ENCODE measurements at places on chromosomes 12 and 14.

- no peak for DNase-seq
Observed at GRCh38 chr14:92690171-92691011, 58.0 kb downstream of the LGMN start.

DNA sequence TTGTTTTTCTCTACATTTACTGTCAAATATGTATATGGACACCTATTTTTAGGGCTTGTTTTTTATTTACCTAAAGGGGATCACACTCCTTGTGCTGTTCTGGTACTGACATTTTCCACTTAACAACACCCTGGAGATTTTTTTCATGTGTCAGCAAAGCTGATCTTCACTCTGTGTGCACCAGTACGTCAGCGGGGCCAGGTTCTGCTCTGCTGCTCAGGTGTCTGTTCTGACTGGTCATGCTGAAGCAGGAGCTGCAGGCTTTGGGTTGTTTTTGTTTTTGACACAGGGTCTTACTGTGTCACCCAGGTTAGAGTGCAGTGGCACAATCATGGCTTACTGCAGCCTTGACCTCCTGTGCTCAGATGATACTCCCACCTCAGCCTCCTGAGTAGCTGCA lies 81.9 kb upstream of the CCND2 start:
- DNase-seq: no peak

DNA sequence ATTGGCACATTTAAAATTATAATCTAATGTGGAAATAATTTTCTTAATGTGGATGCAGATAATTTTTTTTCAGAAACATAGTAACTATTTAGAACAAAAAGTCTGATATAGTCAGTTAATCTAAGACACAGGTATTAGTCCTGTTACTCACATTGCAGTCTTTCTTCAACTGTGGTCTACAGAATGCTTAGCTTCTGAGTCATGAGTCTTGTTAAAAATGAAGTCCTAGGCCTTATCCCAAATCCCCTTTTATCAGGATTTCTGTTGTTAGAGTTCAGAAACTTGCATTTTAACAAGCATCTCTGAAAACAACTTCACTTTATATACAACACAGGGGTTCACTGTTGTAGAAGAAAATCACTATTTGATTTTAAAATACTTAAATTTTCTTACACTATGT lies 112.2 kb downstream of the SLC16A7 start:
- no peak for DNase-seq

DNA sequence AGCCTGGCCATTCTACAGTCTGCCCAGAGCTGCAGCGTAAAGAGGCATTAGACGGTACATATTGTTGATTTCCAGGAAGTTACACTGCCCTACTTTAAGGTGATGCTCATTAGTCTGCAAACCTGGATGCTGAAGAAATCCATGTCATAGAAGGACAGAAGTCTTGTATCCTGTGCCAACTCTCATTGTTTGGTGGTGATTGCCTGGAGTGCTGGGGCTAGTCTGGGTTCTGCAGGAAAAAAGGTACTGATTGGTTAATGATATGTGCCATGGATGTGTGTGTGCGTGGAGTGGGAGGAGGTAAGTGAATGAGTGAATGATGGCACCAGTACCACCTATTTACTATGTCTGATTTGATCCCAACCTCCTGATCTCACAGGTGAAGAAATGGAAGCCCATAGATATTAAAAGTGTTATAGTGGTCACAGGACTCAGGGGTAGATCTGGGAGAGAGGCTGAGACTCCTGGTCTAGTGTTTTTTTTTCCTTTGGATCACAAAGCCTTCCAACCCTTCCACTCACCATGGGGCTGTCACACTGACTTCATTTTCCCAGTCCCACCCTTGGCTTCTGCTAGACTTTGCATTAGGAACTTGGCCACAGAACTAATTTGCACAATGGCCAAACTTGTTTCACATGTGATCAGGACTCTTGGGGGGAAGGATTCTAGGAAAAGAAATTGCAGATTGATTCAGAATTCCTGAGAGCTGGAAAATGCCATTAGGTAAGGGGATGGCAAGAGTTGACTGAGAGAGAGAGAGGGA lies 96.1 kb downstream of the TMX1 start:
- no peak for DNase-seq

GRCh38 chr14:71243697-71244096 lies 336.4 kb downstream of the PCNX1 start:
- no peak for DNase-seq

DNA sequence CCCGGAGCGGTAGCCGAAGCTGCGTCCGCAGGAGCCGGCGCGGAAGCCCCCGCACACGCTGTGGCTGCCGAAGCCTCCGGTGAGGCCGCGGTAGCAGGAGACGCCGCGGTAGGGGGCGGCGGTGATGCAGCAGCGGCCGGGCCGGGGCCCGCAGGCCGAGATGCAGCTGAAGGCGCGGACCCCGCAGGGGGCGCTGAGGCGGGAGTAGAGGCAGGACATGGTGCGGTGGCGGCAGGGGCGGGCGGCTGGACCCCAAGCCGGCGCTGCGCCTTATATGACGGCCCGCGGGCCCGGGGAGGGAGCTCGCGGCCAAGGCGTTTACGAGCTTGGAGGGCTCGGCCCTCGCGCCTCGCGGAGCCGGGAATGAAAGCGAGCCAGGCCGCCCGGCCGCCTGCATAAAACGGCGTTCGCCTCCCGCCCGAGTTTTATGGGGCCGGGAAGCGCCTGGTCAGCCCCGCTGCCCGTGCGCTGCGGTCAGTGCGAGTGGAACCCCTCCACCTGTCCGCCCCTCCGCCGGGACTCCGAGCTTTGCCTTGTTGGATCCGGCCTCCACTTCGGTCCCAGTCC lies 16.0 kb upstream of the KRT86 start:
- no peak for DNase-seq

GRCh38 chr14:63300854-63301253 lies 17.9 kb downstream of the GPHB5 start:
- DNase-seq: no peak

GRCh38 chr14:38745861-38746260 lies 357.2 kb downstream of the SEC23A start:
- DNase-seq: no peak

DNA sequence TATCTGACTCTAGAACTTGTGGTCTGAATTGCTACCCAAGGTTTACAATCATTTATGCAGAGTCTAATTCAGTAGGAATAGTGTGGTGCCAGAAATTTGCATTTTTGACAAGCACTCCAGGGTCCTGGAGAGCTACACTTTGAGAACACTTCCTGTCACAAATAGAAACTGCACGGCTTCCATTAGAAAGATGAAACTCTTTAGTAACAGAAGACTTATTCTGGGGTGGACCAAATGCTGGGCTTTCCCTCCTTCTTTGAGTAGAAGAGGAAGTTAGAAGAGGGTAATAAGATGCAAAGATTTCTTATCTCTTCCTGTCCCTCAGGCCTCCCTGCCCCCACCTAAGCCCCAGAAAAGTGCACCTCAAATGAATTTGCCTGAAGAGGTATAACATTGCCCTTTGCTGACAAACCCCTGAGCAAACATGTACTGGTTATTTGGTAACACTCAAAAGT lies 28.4 kb downstream of the DGLUCY start:
- DNase-seq: no peak

DNA sequence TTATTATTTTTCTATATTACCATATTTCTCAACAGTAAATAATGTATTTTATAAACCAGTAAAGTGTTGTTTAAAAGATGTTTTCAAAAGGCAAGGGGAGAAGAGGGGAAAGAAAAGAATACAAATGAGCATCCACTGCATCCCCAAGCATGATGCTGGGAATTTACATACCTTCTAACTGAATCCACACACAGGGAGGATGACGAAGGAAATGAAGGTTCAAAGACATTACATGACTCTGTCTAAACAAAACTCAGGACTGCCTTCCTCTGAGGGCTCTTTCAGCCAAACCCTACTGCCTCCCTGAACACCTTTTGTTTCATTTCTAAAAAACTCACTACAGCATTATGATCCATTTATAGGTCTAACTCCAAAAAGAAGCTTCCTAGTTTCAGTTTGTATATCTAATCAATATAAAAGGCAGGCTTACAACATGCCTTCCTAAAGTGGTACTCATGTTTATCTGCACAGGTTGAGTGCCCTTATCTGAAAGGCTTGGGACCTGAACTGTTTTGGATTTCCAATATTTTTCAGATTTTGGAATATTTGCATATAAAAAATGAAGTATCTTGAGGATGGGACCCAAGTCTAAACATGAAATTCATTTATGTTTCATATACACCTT lies 30.3 kb downstream of the DICER1 start:
- no peak for DNase-seq

GRCh38 chr14:92456215-92457015 lies 57.2 kb upstream of the RIN3 start:
- no peak for DNase-seq

- no peak for DNase-seq
Observed at GRCh38 chr12:9619411-9620179, 11.9 kb upstream of the KLRB1 start.

GRCh38 chr12:95767703-95768102 lies 22.9 kb downstream of the NTN4 start:
- no peak for DNase-seq

DNA sequence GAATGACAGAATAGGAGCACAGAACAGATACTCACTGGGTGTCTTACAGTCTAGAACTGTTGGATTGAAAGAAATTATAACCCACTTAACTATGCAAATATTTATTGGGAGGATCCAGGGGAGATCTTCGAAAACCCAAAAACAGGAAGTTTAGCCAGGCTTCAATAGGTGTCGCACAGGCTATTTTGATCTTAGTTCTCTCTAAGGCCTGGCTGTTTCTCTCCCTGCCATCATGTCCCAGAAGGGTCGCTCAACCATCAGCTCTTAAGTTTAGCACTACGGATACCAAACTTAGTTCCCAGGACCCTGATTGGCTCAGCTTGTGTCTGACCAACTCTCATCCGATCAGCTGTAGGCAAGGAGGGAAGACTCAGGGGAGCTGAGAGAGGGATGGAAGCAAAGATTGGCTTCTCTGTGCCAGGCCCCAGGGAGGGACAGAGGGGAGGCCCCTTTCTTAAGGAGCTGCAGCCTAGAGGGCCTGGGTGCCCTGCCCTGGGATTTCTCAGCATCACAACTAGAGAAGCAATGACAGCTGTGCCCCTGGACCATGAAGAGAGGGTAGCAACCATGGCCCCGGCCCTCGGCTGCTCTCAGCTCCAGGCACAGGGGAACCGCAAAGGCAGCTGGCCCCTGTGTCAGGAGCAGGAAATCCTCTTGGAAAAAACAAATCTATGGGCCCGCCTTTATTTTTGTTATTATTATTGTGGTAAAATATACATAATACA lies 13.5 kb downstream of the PHETA1 start:
- no peak for DNase-seq

- DNase-seq: no peak
Observed at GRCh38 chr14:23009483-23009938, 432 bp downstream of the C14orf93 start.

- DNase-seq: no peak
Observed at GRCh38 chr12:75341873-75342272, 7.4 kb downstream of the GLIPR1L1 start.

GRCh38 chr12:47034661-47035060 lies 44.8 kb upstream of the PCED1B start:
- no peak for DNase-seq

DNA sequence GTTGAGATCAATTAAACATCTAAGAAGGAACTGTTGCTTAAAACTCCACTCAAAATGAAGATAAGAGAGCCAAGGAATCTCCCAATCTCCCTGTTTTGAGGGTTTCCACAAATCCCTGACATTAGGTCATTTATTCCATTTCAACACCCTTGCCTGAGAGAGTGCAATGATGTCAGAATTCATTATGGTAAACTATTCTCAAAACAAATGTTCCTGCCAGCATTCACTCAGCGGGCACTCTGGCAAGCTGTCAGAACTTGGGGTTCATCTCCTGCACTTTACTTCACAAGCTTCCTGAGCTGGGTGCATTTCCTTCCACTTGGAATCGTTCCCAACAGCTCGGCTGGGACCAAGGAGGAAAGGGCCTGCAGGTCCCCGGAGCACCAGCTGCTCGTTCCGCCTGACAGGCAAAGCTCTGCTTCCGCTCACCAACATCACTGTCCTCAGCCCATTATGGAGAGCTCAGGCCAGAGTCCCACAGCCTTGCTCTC lies 117.8 kb downstream of the TTC7B start:
- DNase-seq: no peak

GRCh38 chr14:95155045-95155444 lies 2.3 kb downstream of the DICER1 start:
- DNase-seq: no peak

DNA sequence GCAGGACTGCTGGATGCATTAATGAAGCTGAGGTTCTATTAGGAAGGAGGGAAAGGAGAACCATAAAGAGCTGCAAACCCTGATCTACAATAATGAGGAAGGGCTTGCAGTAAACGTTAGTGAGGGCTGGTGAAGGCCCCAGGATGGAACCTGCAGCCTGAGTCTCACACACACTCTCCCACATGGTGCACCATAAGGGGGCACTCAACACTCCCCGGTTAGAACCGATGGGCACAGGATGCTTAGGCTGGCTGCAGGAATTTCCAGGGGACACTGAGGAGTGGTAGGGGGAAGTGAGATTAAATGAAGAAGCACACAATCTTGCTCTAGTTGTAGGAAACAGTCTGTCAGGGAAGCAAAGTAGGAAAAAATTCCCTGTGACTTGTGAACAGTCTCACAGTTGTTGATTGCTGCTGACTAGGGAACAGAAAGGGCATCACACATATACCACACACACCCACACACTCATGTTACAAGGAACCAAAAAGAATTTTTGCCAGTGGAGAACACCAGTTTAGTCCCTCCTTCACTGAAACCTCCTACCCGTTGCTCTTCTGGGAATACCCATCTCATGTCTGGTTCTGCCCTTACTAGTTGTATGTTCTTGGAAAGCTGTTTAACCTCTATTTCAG lies 56.2 kb upstream of the FERMT2 start:
- DNase-seq: no peak

DNA sequence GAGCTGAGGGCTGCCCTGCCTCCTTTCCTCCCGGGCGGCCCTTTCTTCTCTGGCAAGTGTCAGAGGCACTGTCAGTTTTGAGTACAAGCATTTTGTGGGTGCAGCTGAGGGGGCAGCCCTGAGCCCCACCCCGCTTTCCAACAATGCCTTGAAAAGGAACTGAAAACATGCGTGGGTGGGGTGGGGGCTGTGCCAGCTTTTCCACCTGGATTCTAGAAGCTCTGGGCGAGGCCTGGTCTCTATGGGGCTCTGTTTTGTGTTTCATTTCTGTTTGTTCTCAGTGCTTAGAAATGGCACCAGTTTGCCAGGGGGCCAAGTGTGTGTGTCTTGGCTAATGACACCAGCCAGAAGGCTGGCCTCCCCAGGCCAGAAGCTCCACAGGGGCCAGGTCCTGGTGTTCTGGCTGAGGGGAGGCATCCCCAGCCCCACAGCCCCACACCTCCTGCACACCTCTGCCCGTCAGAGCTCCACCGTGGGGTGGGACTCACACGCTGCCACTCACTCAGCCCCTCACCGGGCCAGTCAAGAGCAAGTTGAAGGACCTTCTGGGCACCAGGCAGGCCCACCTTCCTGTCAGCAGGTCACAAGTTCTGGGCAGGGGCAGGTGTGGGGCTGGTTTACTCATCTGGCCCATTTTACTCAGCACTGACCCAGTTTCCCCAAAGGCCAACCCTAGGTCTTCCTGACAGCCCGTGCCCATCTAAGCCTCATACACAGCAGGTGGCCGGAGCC lies 155.1 kb downstream of the CALM1 start:
- DNase-seq: no peak

- DNase-seq: no peak
Observed at GRCh38 chr12:44525806-44526654, 350.1 kb downstream of the NELL2 start.

All from stimulated activated CD8-positive, alpha-beta memory T cell treated with anti-CD3 and anti-CD28 coated beads, Interleukin-7, amount 100 ng/mL, for 48 hours (primary cell).